ENCODE measurements at places on chromosomes 13 and 19. TPM values are rescaled to one million over a fixed set of nuclear protein-coding genes. Genes with fewer than 3 reads are reported as not detected.

The MEIS3 gene
- 19.2 TPM for total RNA-seq

The ZNF681 gene
- 2.3 TPM for total RNA-seq

The TMEM59L gene
- 0.65 TPM for total RNA-seq

The PSG3 gene
- not detected for total RNA-seq

The SMIM44 gene
- not detected for total RNA-seq

The ZNF888 gene
- total RNA-seq, result 3.9 TPM

Measured in articular chondrocyte of knee joint (primary cell).